CD4-positive, alpha-beta T cell treated with Interleukin-17A for 4 hours (primary cell): ENCODE measurements at places on chromosomes 3 and 15.

GRCh38 chr3:194397757-194398312 is 1.2 kb downstream of the GP5 start:
- peak; percentile 60 for DNase-seq

- DNase-seq = no peak
Observed at GRCh38 chr3:146283781-146284445, 33.0 kb upstream of the PLSCR4 start.

- DNase-seq = no peak
Observed at GRCh38 chr3:182861348-182861747, 68.0 kb downstream of the ATP11B start.

DNA sequence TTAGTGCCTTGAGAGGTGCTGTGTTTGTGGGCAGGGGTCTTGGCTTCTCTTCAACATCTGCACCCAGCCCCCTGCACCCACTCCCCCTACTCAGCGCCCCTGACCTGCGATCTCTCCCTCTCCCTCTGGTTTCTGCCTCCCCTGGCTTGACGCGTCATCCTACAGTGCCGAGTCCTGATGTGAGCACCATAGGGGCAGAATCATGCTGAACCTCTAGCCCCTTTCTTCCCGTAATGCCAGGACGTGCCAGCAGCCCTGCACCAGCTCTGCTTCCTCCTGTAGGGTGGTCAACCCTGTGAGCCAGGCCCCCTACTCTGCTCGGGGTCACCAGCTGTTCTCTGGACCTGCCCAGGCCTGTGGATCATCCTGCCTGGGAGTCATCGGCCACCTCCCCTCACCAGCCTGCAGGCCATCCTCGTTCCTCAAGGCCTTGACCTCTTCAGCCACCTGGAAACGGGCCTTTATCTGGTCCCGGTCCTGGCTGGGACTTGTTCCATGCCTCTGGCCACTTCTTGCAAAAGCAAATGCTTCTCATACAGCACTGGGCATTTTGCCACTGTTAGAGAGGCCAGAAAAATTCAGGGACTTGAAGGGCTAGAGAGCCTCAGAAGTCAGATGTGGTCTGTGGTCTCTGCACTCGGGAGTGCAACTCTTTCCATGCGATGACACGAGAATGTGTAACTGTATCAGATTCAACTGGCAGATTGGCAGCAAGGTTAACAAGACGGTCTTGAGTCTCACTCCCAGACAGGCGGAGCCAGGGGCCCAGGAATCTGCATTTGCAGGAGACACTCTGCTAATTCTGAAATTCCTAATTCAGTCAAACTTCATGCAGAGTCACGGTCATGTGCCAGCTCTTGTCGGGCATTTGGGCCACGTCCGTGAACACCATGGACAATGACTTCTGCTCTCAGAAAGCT is 16.7 kb upstream of the KLF15 start:
- no peak for DNase-seq

- DNase-seq = no peak
Observed at GRCh38 chr3:194034346-194035336, 101.3 kb upstream of the HES1 start.

DNA sequence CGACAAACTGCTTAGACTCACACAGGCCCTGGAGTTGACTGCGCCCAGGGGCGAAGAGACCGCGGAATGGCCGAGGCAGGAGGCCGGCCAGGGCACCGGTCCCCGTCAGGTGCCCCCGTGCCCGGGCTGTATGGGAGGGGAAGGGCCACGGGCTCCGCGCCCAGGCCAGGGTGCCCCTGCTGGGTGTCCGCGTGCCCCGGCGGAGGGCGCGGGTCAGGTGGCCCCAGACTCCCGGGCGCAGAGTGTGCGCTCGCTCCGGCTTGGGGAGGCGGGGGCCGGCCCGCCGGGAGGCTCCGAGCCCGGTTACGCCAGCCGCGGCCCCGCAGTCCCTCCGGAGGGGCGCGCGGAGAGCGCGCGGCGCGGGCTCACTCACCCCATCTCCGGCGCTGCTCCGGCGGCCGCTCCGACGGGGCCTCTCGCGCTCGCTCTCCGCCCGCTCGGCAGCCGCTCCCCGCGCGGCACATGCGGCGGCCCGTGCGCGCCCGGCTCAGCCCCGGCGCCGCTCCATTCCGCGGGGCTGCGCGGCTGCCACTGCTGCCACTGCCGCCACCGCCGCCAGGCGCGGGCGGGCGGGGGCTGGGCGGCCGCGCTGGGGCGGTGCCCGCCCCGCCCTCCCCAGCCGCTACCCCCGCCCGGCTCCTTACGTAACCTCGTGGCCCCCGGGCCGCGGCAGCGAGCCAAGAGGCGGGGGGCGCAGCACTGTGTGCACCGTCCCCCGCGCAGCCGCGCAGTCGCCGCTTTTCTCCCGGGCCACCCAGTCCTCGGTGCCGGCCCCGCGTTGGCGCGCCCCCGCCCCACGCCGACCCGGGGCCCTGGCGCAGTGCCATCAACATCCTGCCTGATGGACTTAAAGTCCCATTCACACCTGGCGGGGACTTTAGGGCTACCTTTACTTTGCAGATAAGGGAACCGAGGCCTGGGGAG is at the start of gene HOMER2:
Gene HOMER2 (minus strand): TSS at position 563 of the 924 bp plus-strand sequence. CDS start 185 bp downstream, at position 378.
- DNase-seq = peak; percentile 12

- no peak for DNase-seq
Observed at GRCh38 chr3:52204337-52205073, 6.5 kb downstream of the ALAS1 start.

DNA sequence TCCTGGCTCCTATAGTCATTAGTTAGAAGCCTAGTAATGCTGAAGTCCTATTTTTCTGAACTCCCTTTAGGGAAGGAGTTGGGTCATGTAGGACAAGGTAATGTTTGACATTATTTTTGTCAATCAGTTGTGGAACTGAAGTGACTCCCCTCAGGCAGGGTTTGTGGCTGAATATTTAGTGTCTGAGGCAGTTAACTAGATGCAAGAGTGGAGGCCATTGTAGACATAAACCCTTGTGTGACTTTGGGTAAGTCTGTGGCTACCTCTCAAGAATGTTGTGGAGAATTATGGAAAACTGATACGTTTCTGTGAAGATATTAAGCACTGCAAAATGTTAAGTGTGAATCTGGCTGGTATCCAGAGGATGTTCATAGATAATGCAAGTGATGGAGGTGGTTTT is 125.2 kb upstream of the PHLDB2 start:
- no peak for DNase-seq
